ENCODE measurements at places on chromosomes 7 and 10.
A peak's percentile ranks its signal among the peaks of the same experiment; 100 is the strongest.

- no peak for DNase-seq
These were observed 39.9 kb downstream of the ST8SIA6 start for GRCh38 chr10:17414484-17414883.

DNA sequence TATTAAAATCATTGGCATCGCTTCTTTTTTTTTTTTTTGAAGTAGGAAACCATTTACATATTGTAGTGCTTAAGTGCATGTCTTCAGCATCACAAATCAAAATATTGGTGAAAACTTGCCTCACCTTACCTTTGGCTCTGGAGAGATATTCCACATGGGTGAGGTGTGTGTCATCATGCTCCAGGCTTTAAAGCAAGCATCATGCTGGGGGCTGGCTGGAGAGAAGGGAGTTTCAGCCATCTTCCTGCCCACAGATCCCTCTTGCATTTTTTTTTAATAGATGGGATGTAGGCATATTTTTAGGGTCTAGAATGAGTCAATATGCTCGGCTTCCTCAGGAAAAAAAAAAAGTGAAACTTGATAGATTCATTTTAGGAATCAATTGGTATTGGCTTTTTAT is 2.3 kb upstream of the INSYN2A start:
- DNase-seq: no peak

- no peak for DNase-seq
These were observed 54.4 kb downstream of the MYPN start for GRCh38 chr10:68163735-68164134.

- DNase-seq: no peak
These were observed 178.2 kb upstream of the RHEB start for GRCh38 chr7:151697942-151698341.

DNA sequence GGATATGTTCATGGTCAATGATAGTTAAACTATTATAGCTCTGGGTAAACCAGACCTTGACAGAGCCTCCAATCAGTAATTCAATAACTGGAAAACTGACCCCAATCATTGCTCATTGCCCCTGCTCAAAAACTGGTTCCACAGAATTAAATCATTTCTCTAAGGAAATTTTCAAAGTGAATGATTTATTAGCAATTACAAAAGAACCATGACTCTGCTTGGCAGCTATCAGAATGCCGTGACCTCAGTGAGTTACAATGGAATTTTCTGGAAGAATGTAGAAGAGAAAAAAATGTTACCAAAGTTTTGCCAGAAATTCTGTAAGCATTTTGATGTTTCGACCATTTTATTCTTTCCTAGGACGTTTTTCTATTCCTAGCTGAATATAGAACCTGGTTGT is 106.8 kb upstream of the APBB1IP start:
- no peak for DNase-seq

GRCh38 chr7:50418086-50418515 is 32.0 kb downstream of the FIGNL1 start:
- peak; percentile 49 for DNase-seq

DNA sequence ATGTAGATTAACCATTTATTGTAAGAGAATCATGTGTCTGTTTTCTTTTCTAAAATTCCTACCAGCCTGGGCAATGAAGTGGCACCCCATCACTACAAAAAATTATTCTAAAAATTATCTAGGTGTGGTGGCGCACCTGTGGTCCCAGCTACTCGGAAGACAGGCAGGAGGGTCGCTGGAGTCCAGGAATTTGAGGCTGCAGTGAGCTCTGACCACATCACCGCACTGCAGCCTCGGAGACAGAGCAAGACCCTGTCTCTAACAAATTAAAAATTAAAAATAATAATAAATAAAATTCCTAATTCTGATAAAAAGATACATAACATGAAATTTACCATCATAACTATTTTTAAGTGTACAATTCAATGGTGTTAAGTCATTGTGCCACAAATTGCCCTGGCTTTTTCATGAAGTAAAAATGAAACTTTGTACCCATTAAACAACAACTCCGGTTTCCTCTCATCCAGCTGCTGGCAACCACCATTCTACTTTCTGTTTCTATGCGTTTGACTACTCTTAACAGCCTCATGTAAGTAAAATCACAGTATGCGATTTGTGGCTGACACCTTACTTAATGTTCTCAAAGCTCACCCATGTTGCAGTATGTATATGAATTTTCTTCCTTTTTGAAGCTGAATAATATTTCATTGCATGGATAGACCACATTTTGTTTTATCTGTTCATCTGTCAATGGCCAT is 20.6 kb upstream of the USP6NL start:
- DNase-seq: no peak

DNA sequence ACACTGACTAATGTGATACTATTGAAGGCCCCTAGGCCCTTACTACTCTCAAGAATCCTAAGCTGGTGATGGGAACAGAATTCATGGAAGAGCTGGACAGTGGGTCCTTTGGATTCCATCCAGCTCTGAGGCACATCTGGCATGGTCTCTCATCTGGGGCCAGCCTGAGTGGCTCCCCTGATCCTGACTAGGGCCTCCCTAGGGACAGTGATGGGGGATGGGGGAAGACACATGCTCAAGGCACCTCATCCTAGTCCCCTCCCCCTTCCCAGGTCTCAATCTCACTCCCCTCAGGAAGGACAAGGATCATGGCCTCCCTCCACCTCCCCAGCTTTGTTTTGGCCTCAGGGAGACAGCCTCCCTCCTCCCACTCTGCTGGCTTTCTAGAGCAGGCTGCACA is 1.8 kb downstream of the KCNIP2 start:
- DNase-seq: no peak

DNA sequence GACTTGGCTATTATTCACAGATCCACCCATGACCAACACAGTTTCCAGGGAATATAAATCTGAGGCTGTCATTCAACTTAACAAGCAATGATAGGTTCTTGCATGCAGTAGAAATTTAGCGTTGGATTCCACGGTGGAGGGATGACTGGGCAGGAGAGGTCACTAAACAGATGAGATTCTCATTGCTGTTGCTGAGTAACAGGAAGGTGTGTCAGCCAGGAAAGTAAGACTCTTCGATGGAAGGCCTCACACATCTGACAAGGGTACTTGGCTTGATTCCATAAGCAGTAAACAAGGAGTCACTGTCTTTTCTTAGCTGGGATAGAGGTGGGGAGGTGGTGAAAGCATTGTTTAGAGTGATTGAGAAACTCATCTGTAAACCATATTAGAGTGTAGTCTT is 1152.0 kb downstream of the SORCS3 start:
- DNase-seq: no peak

DNA sequence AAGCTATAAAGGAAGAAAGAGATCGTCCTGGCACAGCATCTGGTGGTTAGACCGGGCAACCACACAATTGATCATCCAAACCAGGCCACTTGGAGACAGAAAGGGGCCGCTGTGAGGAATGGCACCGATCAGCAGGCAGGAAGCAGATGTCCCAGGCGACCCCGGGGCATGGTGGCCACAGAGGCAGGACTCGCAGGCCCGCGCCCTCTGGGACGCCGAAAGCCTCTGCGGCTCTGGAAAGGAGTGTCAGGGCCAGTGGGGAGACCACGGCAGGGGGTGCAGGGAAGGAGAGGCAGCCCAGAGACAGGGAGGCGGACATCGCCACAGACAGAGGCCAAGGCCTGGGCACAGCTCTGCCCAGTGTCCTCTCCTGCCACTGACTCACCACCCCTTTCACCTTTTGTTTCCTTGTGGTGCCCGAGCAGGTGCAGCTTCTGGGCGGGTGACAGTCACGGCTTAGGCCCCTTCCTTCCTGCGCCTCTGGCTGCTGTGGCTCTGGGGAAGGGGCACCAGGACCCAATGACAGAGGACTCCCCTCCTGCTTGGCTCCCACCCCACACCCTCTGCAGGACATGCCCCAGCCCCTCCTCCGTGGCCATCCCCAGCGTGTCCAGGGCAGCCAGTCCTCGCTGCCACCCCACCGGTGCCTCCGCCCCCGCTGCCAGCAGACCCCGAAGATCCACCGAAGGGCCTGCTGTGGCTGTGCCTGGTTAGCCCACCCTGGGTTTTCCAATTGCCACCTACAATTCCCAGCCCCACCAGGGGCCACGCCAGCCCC is 10.9 kb downstream of the STK32C start:
- DNase-seq: no peak

GRCh38 chr10:3096149-3096548 is 28.8 kb downstream of the PFKP start:
- no peak for DNase-seq

DNA sequence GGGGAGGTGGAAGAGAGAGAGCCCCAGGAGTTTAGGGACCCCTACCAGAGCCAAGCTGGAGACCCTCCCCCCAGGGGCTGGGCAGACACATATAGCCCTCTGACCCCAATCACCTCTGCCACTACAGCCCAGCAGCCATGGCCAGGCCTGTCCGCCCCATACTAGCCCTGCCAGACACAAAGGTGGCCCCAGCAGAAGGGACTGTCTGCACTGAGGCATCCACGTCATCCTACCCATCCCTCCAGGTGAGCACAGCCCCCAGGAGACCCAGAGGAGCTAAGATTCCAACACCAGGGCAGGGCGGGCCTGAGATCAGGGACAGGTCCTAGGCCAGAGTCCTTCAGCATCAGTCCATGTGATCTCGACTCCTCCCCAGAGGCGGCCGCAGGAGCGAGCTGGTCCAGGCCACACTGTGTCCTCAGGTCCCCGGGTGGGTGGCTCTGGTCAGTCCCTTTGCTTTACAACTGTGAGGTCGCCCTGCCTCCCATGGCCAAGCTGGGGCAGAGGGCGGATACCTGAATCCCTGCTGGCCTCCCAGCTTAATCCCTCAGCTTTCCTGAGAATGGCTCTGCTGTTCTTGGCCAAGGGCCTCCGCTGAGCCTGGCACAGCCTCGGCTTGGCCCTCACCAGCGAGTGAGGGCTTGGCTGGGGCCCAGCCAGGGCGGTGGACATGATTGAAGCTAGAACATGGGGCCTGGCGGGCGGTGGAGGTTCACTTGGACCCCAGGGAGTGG is 14.3 kb upstream of the ELN start:
- no peak for DNase-seq

- DNase-seq: no peak
These were observed 32.8 kb upstream of the STRIP2 start for GRCh38 chr7:129401228-129401966.

GRCh38 chr10:73763343-73763742 is 18.5 kb upstream of the CHCHD1 start:
- DNase-seq: no peak

- DNase-seq: no peak
These were observed 124.3 kb upstream of the WNT16 start for GRCh38 chr7:121204537-121204936.

GRCh38 chr10:85611746-85612377 is 754.7 kb downstream of the GRID1 start:
- DNase-seq: no peak

- DNase-seq: no peak
These were observed 22.9 kb downstream of the FAM3C start for GRCh38 chr7:121373177-121373576.

- no peak for DNase-seq
These were observed 24.2 kb downstream of the ARL5B start for GRCh38 chr10:18683427-18683826.

- no peak for DNase-seq
These were observed 52.8 kb upstream of the IKZF1 start for GRCh38 chr7:50251765-50252164.

DNA sequence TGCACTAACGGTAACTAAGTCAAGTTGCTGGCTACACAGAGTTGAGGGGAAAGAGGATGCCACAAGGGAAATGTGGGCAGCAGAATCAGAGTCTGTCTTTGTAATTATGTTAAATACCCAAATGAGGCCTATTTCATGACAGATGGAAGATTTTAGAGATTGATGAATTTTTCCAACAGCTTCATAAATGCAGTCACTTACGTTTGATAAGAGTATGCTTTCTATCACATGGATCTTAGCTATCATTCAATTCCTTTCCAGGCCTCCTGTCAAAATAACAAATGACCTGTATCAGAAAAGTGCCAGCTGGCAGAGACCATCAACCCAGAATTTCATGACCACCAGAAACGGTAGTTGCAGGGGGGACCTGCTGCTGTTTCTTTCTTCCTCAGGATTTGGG is 148.4 kb upstream of the PLPP4 start:
- DNase-seq: no peak

DNA sequence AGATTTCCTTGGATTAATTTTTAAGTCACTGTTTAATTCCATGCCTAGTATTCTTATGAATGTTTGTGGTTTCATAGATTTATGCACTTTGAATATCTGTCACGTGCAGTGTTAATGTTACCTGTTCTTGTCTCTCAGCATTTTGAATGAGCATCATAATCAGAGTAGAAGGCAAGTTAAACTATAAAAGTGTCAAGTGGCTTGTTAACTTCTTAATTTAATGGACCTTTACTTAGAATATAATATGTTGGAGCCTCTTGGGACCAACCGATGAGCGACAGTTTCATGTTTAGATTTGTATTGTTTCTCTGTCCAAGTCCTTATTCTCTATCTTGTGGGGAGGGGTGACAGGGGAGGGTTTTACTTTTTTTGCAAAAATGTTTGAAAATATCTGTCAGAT is 50.6 kb upstream of the MTURN start:
- no peak for DNase-seq

GRCh38 chr7:158933468-158934139 is 77.2 kb downstream of the DYNC2I1 start:
- DNase-seq: no peak

GRCh38 chr7:40579401-40579800 is 444.6 kb downstream of the SUGCT start:
- DNase-seq: no peak

DNA sequence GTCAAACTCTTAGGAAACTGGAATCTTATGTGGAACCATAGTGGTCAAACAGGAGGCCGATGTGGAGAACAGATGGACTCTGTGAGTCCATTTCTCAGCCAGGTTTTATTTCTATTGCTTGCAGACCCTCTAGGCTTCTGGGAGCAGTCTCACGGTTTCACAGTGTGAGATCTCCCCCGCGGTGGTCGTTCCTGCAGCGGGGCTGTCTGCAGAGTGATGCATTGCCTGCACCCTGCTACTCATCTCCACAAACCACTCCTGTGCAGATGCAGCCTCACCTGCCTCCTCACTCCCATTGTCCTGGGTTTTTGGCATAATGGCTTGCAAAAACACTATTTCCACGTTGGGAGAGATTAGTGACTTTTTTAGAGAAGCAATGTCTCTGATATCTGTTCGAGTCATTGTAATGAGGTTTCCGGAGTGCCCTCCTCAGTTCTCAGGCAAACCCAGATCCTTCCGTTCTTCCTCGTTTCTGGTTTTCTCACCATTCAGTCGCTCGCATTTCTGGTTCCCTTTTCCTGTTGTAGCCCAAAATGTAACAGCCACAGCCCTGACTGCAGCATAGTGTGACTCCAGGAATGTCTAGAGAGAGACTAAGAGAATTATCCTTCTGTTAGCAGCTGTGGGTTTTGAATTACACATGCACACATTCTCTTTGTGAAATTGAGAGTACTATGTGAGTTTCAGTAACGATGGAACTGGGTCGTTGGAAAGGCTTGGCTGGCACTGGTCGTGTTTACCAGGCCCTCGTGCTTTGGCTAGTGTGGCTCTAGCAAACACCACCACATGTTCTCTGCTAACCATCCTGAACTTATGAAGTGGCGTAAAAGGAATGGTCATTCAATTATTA is 30.2 kb downstream of the ACADSB start:
- DNase-seq: no peak

DNA sequence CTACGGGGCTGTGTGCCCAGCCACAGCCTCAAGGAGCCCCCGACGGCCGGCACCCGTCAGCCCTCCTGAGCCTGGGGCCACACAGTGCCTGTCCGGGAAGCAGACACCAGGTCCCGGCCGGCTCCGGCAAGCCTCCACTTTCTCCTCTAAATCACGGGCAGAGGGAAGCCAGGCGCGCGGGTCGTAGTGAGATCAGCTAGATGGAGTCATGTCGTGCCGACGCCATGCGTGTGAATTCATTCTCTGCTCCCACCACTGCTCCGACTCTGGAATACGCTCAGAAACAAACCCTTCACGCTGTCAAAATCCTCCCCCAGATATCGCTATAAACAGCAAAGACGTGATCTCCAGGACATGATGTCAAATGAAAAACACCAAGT is 93.7 kb upstream of the DNAAF5 start:
- DNase-seq: no peak
